ENCODE measurements at places on chromosomes 4 and X.

DNA sequence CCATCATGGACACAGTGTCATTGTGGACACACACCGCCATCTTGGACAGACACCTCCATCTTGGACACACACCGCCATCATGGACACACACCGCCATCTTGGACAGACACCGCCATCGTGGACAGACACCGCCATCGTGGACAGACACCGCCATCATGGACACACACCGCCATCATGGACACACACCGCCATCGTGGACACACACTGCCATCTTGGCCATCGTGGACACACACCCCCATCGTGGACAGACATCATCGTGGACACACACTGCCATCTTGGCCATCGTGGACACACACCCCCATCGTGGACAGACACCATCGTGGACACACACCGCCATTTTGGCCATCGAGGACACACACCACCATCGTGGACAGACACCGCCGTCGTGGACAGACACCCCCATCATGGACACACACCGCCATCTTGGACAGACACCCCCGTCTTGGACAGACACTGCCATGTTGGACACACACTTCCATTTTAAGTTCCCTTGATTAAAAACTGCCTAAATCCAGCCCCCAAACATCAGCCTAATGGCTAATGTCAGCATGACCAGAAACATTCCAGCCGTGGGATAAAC is 9.1 kb downstream of the ASMTL start:
- no peak for DNase-seq

GRCh38 chr4:116099596-116099995 is 985.8 kb downstream of the TRAM1L1 start:
- DNase-seq = no peak

DNA sequence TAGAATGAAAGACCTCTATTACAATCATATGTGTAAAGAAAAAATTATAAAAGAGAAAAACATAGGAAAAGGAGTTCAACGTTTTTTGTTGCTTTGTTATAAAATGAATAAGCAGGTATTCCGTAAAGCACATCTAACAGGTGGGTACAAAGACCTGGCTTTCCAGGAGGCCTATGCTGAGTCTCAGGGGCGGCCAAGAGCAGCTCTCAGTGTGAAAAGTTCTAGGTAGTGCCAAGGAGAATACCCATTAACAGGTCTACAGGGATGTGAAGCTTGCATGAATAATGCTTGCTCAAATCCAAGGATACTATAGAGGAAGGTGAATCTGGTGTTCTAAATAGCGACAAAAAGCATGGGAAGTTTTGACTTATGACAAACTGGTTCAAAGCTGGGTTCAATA is 944.4 kb downstream of the PDHA2 start:
- peak; percentile 39 for DNase-seq

DNA sequence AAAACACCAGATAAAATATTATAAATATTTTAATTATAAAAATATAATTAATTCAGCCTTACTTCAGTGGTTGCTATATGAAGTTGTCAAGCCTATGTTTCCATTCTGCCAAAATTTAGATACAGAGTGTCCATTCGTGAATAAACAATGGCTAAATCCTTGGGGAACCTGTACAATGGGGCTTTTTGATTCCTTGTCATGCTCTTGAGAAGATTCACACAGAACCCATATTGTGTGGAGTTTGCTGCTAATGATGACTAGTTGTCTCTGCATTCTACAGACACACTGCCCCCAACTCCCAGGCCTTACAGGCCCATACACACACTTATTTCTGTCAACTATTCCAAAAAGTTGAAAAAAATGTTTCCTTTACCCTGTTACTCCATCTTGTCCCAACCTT is 33.4 kb upstream of the MAGEC2 start:
- no peak for DNase-seq

DNA sequence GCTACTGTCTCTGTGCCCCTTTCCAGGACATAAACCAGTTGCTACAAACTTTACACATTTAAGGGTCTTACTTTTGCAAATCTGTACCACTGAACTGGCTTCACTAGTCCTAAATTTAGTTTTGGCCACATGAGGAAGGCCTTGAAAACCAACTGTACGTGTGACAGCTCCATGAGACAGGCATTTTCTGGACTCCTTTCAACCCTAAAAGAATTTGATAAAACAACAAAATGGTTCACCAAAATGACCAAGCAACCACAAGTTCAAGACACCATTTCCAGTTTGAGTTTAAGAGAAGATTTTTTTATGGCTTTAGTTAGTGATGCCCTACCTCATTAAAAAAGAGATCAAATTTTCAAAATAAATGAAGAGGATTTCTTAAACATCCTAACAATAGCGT is 246.4 kb downstream of the ZNF674 start:
- no peak for DNase-seq

DNA sequence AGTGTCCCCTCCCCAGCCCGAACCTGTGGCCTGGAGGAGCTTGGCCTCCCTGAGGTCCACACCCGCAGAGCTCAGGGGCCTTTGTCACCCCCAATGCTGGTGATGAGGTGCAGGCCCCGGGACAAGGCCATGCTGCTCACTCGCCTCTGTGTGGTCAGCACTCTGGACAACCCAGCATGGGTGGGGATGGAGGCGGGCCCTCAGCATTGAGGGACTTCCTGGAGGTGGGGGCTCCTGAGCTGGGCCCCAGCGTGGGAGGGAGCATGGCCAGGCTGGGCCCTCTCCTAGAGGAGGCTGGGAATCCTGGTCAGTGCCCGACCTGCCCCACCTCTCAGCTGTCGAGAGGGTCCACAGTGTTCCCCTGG is 30.6 kb downstream of the TACC3 start:
- no peak for DNase-seq

DNA sequence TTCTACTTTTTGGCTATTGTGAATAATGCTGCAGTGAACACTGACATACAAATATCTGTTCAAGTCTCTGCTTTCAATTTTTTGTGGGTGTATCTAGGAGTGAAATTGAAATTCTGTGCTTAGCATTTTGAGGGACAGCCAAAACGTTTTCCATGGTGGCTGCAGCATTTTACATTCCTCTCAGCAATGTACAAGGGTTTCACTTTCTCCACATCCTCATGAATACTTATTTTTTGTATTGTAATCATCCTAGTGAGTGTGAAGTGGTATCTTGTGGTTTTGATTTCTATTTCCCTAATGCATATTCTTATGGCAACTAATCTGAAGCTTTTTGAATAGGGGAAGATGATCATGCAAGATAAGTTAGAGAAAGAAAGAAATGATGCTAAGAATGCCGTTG is 40.3 kb downstream of the HSPA4L start:
- no peak for DNase-seq
